ENCODE measurements at places on chromosomes 1 and 21.

DNA sequence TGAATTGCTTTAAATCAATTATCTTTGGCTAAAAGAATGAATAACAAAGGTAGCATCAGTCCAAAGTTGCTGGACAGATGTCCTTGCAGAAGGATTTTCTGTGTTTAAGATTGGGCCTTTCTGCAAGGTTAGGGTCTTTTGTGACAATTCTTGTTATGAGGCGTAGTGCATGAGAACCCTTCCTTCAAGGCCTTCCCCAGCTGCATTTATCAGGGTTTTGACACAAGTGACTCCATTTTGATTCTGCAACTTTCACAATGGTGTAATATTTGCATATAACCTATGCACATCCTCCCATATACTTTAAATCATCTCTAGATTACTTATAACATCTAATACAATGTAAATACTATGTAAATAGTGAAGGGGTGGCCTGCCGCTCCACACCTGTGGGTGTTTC lies 1.1 kb upstream of the SETD4 start:
- no peak for DNase-seq
- peaks cover 10% of the 10 kb centered on the region for H3K4me1 ChIP-seq
- H3K36me3 ChIP-seq: peaks cover 32% of the 10 kb centered on the region
- H3K27ac ChIP-seq: no peak overlapping the region
- H3K27me3 ChIP-seq: no peaks in the 10 kb centered on the region
- H3K4me3 ChIP-seq: no peak overlapping the region

- no peak overlapping the region for H3K4me3 ChIP-seq
- H3K27ac ChIP-seq: no peak overlapping the region
- H3K27me3 ChIP-seq: no peaks in the 10 kb centered on the region
- H3K36me3 ChIP-seq: no peaks in the 10 kb centered on the region
- H3K4me1 ChIP-seq: no peaks in the 10 kb centered on the region
Observed at GRCh38 chr1:60510162-60510561, 436.6 kb upstream of the C1orf87 start.

GRCh38 chr1:211825980-211826379 lies 4.6 kb downstream of the LPGAT1 start:
- no peak for DNase-seq
- H3K36me3 ChIP-seq: peaks cover 23% of the 10 kb centered on the region
- H3K4me3 ChIP-seq: no peak overlapping the region
- H3K4me1 ChIP-seq: peaks cover 20% of the 10 kb centered on the region
- no peak overlapping the region for H3K27ac ChIP-seq

GRCh38 chr1:235642943-235643371 lies 6.6 kb downstream of the GNG4 start:
- DNase-seq: no peak
- H3K27me3 ChIP-seq: peaks cover 38% of the 10 kb centered on the region
- H3K4me3 ChIP-seq: peak overlapping the region; percentile 84
- peaks cover 3% of the 10 kb centered on the region for H3K36me3 ChIP-seq

DNA sequence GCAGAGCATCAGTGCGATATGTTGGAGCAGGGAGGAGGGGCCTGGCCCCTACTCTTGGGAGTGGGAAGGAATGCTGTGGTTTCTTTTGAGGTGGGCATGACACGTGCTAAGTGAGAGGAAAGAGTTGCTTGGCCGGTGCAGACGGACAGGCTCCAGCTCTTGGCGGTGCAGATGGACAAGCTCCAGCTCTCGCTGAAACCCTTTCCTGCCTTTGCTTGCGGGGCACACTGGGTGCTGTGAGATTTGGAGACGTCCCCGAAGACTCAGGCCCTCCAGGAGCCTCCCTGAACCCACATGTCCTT lies 15.9 kb downstream of the PDXK start:
- H3K4me3 ChIP-seq: no peak overlapping the region
- H3K27me3 ChIP-seq: no peaks in the 10 kb centered on the region

GRCh38 chr1:220879509-220880361 lies 492 bp downstream of the HLX start:
- H3K4me1 ChIP-seq: peaks cover 21% of the 10 kb centered on the region
- peaks cover 80% of the 10 kb centered on the region for H3K27me3 ChIP-seq
- no peak overlapping the region for H3K27ac ChIP-seq
- peak overlapping the region; percentile 83 for H3K4me3 ChIP-seq
- no peak for DNase-seq

GRCh38 chr1:176551146-176551545 lies 88.2 kb downstream of the PAPPA2 start:
- H3K27ac ChIP-seq: no peak overlapping the region
- no peaks in the 10 kb centered on the region for H3K4me1 ChIP-seq
- no peaks in the 10 kb centered on the region for H3K36me3 ChIP-seq
- no peak for DNase-seq
- H3K27me3 ChIP-seq: peaks cover 49% of the 10 kb centered on the region

GRCh38 chr1:110857964-110858948 lies 14.7 kb upstream of the CD53 start:
- H3K27me3 ChIP-seq: peaks cover 27% of the 10 kb centered on the region
- no peak overlapping the region for H3K27ac ChIP-seq
- no peaks in the 10 kb centered on the region for H3K4me1 ChIP-seq
- no peak overlapping the region for H3K4me3 ChIP-seq
- H3K36me3 ChIP-seq: no peaks in the 10 kb centered on the region
- DNase-seq: no peak

Data from effector memory CD8-positive, alpha-beta T cell (primary cell).